ENCODE measurements at places on chromosomes 11 and 22. TPM values are rescaled to one million over a fixed set of nuclear protein-coding genes. Genes with fewer than 3 reads are reported as not detected.

The C22orf31 gene
- not detected for total RNA-seq

The MMP27 gene
- total RNA-seq, result not detected

The SMIM35 gene
- total RNA-seq, result not detected

DNA sequence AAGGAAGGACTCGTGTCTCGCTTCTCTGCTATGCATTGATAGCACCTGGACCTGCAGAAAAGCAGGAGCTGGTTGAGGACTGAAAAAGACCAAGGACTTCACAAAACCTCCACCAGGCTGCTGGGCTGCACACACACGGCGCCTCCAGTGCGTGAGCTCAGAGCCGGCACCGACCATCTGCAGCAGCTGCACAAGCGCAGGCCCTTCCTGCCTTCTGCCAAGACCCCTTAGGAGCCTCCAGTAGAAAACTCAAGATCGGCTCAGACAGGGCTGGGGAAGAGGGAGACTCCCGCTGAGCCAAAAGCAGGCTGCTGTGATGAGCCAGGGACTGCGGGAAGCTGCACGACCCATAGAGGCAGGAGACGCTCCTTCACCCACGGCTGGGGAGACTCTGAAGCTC, 70.9 kb downstream of the PHF21B start:
- DNase-seq, result no peak

- no peak for DNase-seq
Measured at GRCh38 chr22:24975813-24976341, 23.4 kb downstream of the KIAA1671 start.

DNA sequence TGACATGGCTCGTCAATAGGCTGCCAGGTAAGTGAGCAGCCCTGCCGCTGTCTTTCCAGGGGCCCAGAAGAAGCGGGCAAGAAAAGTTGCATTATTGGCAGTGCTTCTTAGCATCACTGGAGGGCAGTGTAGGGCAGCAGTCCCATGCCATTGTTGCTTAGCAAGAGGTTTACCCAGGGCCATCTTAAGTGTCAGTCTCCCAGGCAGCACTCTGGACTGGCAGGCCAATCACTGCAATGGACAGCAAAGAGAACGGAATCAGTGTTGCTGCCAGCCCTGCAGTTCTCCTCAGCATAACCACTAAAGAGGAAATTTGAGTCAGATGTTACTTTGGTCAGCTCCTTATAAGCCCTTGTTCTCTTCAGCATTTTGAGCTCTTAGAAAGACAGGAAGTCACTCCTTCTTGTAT, 13.4 kb upstream of the GRK2 start:
- peak; percentile 70 for DNase-seq

DNA sequence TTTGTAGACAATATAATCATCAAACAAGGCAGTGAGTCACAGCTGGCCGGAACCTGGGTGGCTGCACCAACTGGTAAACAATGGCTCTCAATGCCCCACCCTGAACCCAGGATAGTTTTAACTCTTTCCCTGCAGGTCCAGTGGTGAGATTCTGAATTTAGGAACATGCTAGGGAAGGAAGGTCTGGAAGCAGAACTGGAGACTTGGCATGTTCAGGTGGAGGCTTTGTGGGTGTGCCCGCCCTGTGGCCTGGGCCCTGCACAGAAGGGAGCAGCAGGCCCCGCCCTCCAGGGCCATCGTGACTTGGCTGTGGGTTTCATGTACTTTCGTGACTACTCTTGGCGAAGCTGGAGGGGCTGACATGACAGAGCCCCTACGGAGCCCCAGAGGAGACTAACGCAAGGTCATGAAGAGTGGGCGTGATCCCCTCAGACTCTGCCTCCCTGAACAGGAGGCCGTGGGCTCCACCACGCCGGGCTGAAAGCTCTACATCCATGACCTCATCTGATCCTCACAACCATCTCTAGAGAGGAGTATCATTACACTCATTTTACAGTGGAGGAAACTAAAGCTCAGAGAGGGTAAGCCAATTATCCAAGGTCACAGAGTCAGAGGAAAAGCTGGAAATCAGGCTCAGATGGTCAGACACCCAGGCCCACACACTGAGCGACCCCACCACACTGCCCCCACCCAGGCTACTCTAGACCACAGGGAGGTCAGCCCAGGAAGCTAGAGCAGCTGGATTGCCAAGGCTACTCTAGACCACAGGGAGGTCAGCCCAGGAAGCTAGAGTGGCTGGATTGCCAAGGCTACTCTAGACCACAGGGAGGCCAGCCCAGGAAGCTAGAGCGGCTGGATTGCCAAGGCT, 27.3 kb downstream of the MAFF start:
- no peak for DNase-seq

All from endodermal cell (in vitro differentiated cells).